Psoas muscle (tissue), 8 donors: ENCODE measurements at places on chromosomes 2 and 18. TPM values are rescaled to one million over a fixed set of nuclear protein-coding genes. Genes with fewer than 3 reads are reported as not detected.

CTAGE1 gene
- total RNA-seq, result not detected

INPP5D gene
- 3.2 TPM for total RNA-seq

FOXI3 gene
- not detected for total RNA-seq

TRIM43 gene
- total RNA-seq, result not detected

SCG2 gene
- total RNA-seq, result not detected

SLC5A6 gene
- total RNA-seq, result 64.2 TPM

KATNAL2 gene
- 1.3 TPM for total RNA-seq

C2orf81 gene
- 0.15 TPM for total RNA-seq

NCKAP5 gene
- 0.62 TPM for total RNA-seq

BCL2L11 gene
- 25.4 TPM for total RNA-seq

ASB18 gene
- total RNA-seq, result 1.7 TPM

DSC3 gene
- total RNA-seq, result 0.10 TPM

GNLY gene
- 0.58 TPM for total RNA-seq

COX5B gene
- 635 TPM for total RNA-seq

HK2 gene
- 47.9 TPM for total RNA-seq

PLCL1 gene
- 9.6 TPM for total RNA-seq

CFC1 gene
- total RNA-seq, result not detected

AGXT gene
- not detected for total RNA-seq

CHAC2 gene
- 4.3 TPM for total RNA-seq

SOX11 gene
- total RNA-seq, result 0.02 TPM

KYNU gene
- total RNA-seq, result 0.69 TPM

DSG1 gene
- not detected for total RNA-seq

RUFY4 gene
- not detected for total RNA-seq

NOL4 gene
- total RNA-seq, result not detected

TUBA4B gene
- not detected for total RNA-seq
